CD4-positive, CD25-positive, alpha-beta regulatory T cell (primary cell): ENCODE measurements at places on chromosomes 5 and 9. TPM values are rescaled to one million over a fixed set of nuclear protein-coding genes. Genes with fewer than 3 reads are reported as not detected.

DNA sequence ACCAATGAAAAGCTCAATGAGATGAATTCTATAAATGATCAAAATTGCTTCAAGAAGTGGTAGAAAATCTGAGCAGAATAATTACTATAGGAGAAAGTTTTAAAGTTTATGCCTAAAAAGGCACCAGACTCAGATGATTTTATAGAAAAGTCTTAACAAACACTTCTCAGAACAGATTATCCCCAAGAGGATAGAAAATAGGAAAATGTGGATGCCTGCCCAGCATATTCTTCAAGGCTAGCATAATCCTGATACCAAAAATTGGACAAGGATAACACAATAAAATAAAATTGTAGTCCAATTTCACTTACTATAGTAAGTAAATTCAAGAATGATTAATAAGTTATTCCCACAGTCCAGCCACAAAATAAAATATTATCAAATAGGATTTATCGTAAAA is 397.0 kb downstream of the NR2F1-AS1 start:
- no peak for DNase-seq

GRCh38 chr5:154291917-154292316 is 101.4 kb downstream of the GALNT10 start:
- no peak for DNase-seq

DNA sequence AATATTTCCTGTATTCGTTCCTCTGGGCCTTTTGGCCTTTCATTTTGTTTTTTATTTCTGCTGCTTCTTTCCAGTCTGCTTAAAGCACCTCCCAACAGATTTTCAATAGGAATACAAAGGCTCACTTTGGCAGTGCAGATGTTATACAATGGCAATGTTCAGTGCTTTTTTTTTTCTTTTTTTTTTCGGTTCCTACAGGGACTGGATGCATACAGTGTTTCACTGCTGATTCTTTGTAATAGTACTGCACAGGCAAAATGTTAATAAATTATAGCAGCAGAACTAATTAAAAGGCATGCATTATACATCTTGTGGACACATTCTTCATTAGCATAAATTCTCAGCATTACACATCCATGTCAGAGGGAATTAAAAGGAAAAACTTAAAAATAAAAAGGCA is 356.6 kb upstream of the C9orf72 start:
- DNase-seq: no peak

- no peak for DNase-seq
These were observed 22.5 kb downstream of the ARHGEF28 start for GRCh38 chr5:73648515-73648914.

DNA sequence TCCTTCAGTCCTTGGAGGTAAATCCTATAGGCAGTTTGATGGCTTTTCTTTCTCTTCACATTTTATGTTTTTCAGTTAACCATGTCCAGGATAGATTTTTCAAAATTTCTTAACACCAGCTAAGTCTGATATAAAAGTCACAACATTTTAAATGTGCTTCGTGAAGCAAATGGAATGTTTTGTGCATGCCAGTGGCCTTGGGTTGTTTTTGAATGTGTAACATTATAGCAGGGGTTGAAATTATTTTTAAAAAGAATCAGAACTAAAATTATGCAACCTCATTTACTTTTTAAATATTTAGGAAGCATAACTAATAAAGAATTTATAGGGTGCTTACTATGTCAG is 201.1 kb downstream of the ARHGEF28 start:
- no peak for DNase-seq

DNA sequence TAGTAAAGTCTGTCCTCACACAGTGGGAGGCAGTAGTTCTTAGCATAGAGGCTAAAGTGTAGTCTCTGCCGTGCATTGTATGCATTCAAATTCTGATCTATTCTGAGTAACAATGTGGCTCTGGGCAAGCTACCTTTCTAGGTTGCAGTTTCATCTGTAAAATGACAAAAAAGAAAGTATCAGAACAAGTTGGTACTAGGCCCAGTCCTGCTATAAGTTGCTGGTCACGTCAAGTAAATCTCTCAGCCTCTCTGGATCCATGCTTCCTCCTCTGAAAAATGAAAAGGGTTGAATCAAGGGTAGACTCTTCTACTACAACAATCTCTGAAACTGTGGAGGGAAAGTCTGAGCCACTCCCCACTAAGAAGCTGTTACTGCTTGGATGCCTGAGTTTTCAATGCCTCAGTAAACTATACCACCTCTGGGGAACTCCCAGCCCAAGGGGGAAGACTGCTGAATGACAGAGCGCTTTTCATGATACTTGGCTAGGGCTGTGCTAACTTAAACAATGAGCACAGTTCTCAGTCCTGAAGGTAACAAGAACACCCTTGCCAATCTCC is 34.5 kb upstream of the SPARC start:
- no peak for DNase-seq

DNA sequence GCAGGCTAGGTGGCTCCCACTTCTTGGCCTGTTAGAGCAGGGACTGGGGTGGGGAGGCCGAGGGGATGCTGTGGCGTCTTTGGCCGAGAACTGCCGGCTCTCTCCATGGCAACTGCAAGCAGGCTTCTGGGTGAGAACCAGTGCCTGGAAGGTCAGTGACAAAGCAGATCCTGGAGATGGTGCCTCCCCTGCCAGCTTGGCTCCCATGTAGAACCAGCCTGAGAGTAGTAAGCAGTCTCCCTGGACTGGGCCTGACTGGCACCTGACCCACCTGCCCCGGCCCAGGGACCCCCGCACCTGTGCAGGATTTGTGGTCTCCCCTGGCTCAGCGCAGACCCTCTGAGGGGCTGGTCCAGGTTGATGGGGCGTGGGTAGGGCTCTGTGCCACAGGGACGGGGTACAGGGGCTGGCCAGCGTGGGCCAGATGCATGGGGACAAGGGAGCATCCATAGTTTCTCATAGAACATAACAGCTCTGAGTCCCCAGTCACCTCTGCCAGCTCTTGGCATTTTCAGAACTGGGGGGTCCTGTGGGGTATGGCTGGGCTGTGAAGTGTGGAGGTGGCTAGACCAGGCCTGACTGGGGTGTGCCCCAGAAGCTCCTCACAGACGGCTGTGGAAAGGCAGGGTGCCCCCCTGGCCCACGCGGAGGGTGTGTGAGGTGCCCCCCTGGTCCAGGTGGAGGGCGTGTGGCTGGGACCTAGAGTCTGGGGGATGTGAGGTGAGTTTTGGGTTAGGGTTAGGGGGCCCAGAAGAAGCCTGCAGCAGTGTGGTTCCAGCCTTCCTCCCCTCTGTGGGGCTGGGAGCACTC is 22.2 kb downstream of the CACNA1B start:
- DNase-seq: no peak

- DNase-seq: no peak
These were observed 25.0 kb downstream of the DYNC2I2 start for GRCh38 chr9:128631636-128632035.

DNA sequence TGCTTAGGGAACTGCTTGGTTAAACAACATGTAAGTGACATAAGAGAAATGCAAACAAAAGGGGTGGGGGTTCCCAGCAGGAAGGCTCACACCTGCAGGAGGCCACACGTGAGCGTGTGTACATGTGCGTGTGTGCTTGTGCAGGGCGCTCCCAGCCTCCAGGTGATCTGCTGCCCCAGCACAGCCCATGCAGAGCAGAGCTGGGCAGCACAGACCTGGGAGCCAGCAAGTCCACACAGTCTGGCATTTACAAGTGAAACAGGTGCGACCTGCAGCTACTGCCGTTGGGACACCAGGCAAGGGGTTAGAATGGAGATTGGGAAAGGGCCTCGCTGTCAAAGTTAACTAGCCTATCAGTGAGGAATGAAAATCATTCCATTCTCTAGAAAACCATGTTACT is 41.8 kb downstream of the GRAMD2B start:
- DNase-seq: no peak

- DNase-seq: no peak
These were observed 22.4 kb downstream of the PSD2 start for GRCh38 chr5:139817970-139818369.

- no peak for DNase-seq
These were observed 15.3 kb downstream of the XRCC4 start for GRCh38 chr5:83092619-83093018.

DNA sequence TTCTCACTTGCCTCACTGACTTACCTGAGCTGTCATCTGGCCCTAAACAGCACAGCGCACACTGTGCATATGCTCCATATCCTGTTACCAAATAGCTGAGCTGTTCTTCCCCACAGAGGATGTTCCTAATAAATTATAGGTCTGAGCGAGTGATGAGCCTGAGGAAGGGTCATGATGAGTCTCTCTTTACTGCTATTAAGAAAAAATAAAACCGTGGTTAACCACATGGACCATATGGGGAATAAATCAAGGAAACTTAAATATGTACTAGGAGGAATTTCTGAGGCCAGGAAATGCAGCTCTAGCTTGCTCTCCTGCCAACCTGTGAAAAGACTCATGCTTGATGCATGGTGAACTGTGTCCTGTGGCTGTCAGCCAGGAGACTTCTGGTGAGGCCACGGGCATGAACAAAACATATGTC is 424.8 kb upstream of the DMAC1 start:
- no peak for DNase-seq

GRCh38 chr5:100855937-100856430 is 47.1 kb downstream of the ST8SIA4 start:
- DNase-seq: no peak

- DNase-seq: no peak
These were observed 42.1 kb downstream of the CLINT1 start for GRCh38 chr5:157816682-157817386.

- no peak for DNase-seq
These were observed 33.0 kb downstream of the SLC9A3 start for GRCh38 chr5:491119-491855.

GRCh38 chr9:70352356-70352755 is 62.1 kb downstream of the KLF9 start:
- no peak for DNase-seq

GRCh38 chr5:72248410-72248981 is 71.5 kb downstream of the MRPS27 start:
- no peak for DNase-seq

DNA sequence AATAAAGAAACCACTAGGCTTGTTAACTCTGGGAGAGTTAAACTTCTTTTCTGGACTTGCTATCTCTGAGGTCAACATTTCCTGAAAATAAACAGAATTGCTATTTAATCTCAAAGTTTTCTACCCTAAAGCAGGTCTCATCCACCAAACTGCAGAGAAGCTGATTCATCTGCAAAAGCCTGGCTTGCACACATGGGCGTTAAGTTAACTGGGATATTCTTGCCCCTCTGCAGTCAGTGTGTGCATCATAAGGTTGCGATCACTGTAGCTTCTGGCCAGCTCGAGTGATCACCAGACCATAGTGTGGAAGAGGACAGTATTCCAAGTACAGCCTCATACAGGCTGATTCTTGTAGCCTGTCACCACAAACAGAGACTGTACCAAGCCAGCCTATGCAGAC is 99.2 kb downstream of the SPOCK1 start:
- DNase-seq: no peak

DNA sequence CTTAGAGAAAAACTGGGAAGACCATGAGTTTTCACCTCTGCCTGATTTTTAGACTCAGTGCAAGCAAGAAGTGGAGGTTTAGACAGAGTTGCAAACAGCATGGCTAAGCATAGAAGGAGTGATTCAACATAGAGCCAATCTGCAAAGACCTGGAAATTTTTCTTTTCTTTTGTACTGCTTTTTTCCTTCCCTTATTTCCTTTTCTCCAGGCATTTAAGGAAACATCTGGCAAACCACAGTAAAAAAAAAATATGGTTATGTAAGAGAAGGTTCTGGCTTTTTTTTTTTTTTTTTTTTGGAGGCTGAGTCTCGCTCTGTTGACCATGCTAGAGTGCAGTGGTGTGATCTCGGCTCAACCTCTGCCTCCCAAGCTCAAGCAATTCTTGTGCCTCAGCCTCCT is 16.6 kb upstream of the DCAF12 start:
- no peak for DNase-seq

- DNase-seq: no peak
These were observed 126.3 kb downstream of the UNC13B start for GRCh38 chr9:35287987-35288632.

GRCh38 chr9:89038382-89039103 is 47.3 kb downstream of the S1PR3 start:
- DNase-seq: no peak

GRCh38 chr5:83498585-83498984 is 27.0 kb downstream of the VCAN start:
- no peak for DNase-seq

- DNase-seq: no peak
These were observed 107.5 kb upstream of the FBN2 start for GRCh38 chr5:128645581-128645980.

GRCh38 chr5:169160405-169160901 is 140.5 kb downstream of the SLIT3 start:
- no peak for DNase-seq

Gene STING1
- 295 TPM for total RNA-seq

Gene CCL28
- 14.8 TPM for total RNA-seq

Gene PCDHGA4
- total RNA-seq: not detected

Gene SIGMAR1
- total RNA-seq: 34.1 TPM

Gene GALNT10
- total RNA-seq: 43.4 TPM

Gene COL15A1
- total RNA-seq: not detected

Gene RNF208
- 1.2 TPM for total RNA-seq

Gene PDCD1LG2
- total RNA-seq: 1.1 TPM

Gene SHOC1
- not detected for total RNA-seq

Gene SLCO4C1
- not detected for total RNA-seq

Gene SLC36A2
- not detected for total RNA-seq

Gene C8G
- 1.1 TPM for total RNA-seq

Gene SPINK4
- not detected for total RNA-seq

Gene FCN2
- not detected for total RNA-seq
